ENCODE measurements at places on chromosomes 12 and 14. TPM values are rescaled to one million over a fixed set of nuclear protein-coding genes. Genes with fewer than 3 reads are reported as not detected.

GRCh38 chr12:111598637-111599452, at the start of gene ATXN2:
Gene ATXN2 (minus strand): TSS chr12:111599315. CDS start chr12:111599034, 281 bp downstream.
- DNase-seq, result peak; percentile 53

GRCh38 chr12:49330631-49331379, 6.2 kb downstream of the C1QL4 start:
- no peak for DNase-seq

DNA sequence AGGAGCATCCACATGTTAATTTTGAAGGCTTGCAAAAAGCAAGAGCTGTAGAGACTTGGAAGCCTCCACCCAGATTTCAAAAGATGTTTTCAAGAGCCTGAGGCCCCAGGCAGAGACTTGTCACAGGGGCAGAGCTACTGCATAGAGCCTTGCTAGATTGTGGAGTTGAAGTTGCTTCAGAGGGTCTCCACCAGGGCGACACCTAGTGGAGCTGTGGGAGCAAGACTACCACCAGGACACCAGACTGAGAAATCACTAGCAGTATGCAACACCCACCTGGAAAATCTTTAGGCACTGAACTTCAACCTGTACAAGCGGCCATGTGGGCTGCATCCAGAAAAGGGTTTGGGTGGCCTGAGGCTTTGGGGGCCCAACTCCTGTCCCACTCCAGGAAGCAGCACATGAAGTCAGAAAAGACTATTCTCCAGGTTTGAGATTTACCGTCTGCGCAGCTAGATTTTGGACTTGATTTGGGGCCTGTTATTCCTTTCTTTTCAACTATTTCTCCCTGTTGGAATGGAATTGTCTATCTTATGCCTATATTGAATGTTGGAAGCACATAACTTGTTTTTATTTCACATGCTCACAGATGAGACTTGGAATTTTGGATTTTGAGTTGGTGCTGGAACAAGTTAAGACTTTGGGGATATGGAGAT, 508.6 kb downstream of the FLRT2 start:
- DNase-seq, result peak; percentile 17

The SERPINA12 gene
- not detected for total RNA-seq
